ENCODE measurements at places on chromosomes 6 and 20. TPM values are rescaled to one million over a fixed set of nuclear protein-coding genes. Genes with fewer than 3 reads are reported as not detected.

DNA sequence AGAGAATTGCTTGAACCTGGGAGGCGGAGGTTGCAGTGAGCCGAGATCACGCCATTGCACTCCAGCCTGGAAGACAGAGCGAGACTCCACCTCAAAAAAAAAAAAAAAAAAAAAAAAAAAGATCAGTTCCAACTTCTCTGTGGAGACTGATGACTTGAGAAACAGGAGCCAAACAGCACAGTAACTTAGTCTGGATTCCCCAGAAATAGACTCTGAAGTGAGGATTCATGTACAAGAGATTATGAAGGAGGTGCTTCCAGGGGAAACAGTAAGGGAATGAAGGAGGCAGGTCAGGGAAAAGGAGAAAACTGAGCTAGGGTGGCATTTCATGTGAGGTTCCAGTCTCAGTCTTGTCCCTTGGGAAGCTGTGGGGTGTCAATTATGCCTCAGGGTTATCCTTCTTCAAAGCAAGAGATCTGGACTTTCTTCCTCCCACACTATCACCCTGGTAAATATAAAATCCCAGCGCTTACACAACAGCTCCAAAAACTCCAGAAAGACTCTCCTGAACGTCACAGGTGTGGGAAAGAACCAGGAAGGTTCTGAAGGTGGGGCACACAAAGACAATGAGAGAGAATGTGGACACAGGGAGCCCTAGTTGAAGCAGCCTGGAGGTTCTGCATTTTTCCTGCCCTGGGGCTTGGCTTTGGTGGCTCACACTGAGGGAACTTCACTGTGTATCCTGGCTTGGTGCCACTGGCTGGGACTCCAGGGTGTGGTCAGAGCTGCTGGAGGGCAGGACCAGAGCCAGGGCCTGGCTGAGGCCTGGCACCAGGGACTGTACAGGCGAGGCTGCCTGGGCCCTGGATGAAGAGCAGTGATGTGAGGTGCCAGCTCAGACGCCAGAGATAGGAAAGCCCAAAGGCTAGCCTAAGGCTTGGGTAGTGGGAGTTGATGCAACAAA is 46.8 kb downstream of the PCNA start:
- peak; percentile 92 for ATAC-seq

GRCh38 chr20:4415281-4415680 is 306.4 kb upstream of the PRND start:
- no peak for ATAC-seq

GRCh38 chr6:7163661-7164071 is 55.9 kb downstream of the RREB1 start:
- ATAC-seq, result no peak

DNA sequence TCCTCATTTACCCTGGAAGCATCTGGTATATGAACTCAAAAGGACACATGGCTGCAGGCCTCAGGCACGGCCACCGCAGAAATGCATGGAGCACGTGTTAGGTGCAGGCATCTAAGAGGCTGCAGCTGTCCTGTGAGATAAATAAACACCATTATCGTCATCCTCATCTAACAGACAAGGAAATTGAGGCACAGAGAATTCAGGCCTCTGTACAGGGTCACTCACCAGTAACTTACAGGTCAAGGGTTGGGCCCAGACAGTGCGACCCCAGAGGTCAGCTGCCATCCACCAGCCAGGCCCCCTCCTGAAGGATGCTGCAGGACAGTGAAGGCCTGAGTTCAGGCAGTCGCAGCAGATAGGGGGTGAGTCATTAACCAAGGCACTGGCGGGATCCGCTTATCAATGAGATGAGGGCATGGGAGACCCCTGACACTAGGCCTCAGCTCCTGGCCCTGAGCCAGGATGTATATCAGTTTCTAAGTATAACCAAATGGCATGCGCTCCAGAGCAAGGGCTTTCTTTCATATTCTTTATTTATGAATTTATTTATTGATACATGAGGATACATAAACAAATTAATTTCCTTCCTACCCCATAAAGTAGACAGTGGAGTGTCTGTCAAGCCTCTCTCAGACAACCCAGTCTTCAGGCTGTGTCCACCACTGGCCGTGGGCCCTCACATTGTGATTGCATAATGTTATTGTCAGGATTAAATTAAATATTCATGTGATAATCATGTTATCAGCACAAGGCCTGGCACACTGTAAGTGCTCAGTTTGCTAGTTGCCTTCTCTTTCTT is 316.9 kb downstream of the QKI start:
- ATAC-seq, result no peak

DNA sequence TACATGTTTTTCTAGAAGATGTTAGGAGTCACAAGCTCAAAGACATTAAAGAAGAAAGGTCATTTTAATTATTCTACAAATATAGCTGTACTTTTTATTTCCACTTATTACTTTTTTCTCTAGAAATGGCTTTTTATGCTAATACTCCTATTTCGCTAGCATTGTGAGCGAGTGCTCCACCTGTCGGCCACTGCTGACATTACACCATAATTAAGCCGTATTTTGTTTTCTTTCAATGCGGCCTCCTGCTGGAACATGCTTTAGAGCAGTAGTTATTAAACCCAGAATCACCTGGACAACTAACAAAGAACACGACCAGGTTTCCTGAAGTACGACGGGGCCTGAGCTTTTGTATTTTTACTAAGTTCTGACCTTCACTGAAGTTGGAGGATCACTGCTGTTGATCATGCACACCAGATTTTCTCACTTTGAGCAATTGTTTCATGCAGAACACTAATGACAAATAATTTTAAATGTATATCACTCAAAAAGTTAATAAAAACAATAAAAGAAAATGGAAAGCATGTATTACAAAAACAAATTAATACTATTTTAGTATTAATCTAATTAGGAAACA is 74.1 kb upstream of the PAK5 start:
- no peak for ATAC-seq

DNA sequence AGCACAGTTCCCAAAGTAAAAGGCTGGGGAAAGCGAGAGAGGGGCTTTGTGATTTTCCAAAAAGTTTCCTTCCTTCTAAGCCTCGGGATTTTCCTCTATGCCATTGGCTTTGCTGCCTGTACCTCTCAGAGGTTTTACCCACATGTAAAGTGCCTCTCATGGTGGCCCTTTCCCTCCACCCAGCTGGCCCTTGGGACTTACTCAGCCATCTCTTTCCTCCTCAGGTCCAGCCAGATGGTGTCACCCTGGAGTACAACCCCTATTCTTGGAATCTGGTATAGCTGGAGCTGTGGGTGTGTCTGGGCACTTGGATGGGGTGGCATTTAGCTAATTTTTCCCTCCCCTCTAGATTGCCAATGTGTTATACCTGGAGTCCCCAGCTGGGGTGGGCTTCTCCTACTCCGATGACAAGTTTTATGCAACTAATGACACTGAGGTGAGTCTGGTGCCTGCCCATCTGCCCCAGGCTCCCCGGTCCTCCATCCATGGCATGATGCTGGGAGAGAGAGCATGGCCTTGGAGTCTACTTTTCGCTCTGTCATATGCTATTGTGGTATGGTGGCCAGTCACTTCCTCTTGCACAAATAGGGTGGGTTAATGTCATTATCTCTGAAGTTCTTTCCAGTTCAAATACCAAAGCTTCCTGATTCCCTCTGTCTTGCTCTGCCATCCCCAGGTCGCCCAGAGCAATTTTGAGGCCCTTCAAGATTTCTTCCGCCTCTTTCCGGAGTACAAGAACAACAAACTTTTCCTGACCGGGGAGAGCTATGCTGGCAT is 1.1 kb downstream of the CTSA start:
- no peak for ATAC-seq

- ATAC-seq, result no peak
Measured at GRCh38 chr6:3506751-3507383, 50.0 kb upstream of the SLC22A23 start.

DNA sequence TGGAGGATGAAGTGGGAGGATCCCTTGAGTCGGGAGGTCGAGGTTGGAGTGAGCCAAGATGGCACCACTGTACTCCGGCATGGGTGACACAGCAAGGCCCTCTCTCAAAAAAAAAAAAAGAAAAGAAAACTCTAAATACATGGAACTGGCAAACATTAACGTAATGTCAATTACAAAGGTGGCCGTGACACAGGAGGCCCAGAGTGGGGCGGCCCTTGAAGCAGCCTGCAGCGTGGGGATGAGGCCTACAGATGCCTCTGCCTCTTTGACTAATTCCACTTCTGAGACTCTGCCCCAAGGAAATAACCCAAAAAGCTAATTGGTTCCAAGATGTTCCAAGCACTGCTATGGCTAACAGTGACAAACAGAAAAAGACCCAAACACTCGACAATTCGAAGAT is 21.2 kb downstream of the ZBTB46 start:
- ATAC-seq, result no peak

GRCh38 chr6:137353842-137354397 is 134.7 kb upstream of the IFNGR1 start:
- no peak for ATAC-seq

GRCh38 chr6:40342723-40343122 is 244.4 kb downstream of the LRFN2 start:
- ATAC-seq, result no peak

- no peak for ATAC-seq
Measured at GRCh38 chr6:50030777-50031562, 9.2 kb upstream of the DEFB110 start.

DNA sequence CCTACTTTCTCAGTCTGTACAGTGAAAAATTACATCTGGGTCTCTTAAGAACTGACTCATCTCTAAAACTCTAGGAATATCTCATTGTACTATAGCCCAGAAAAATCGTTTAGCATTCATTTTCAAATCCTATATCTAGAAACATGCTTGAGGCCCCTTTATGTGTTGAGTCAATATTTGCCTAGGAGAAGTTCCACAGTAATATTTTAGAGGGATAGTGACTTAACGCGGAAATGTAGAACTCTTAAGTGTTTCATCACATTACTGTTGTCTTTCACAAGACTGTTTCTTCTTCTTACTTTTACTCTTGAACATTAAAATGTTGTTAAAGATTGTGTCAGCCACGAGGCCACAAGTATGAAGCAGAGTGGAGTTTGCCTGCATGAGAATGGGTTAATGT is 23.0 kb upstream of the MYLIP start:
- ATAC-seq, result no peak

DNA sequence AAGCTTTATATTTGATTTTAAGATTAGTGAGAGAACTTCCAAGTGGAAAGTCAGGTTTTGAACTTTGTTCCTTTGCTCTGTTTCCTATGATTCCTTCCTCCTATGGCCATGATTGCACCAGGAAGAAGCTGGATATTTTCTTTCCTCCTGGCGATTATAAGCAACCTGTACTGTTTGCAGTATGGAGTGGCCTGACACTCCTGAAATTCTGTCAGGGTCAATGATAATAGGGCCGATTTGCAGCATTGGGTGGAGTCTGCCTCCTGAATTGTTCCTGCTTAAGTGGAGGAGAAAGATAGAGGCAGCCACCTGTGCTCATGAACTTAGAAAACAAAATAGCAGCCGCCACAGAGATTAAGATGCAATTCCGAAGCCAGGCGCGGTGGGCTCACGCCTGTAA is 9.8 kb upstream of the FAM217A start:
- no peak for ATAC-seq

DNA sequence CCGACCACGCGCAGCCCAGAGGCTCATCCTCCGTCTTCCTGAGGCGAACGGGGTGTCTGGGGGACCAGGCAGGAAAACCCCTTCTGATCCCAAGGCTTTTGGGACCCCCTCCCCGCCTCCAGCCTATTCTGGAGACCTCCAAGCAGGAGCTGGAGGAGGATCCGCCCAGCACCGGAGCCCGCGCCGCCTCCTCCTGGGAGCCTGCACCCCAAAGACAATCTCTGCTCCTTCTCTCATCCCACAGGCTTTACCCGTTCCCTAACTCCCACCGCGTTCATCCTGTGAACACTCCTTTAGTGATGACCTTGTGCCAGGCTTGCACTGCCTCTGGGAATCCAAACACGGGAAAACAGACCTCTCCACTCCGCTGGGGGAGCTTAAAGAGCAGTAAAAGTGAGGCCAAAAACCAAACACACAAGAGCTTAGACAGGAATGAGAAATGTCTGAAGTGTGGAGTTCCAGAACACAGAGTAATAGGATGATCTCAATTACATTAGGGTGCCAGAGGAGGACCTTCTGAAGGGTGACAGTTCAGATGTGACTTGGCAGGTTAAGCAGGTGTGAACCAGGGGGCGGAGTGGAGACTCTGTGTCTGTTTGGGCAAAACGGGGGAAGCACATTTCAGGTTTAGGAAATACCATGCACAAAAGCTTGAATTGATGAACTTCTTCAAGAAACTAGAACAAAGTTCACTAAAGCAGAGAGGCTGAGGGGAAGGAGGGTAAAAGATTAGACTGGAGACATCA is 7.6 kb downstream of the HLA-DRB5 start:
- ATAC-seq, result no peak

GRCh38 chr20:45012682-45013302 is 46.5 kb downstream of the STK4 start:
- ATAC-seq, result no peak

DNA sequence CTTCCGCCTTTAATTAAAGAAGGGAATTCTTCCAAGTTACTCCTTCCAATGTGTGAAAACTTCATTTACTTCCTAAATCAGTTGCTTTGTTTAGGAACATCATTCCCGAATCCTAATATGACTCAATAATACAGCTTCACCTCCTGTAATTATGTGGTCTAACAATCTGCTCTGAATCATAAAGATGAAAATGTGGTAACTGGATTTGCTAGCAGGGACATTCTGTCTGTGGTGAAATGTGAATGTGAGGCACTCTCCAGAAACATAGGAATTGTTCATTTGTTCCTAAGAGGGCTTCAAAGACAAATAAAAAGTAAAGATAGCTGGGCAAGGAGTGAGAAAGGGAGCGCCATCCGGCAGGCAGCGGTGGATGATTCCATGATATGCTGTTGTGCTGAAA is 678.1 kb downstream of the KIF16B start:
- no peak for ATAC-seq

DNA sequence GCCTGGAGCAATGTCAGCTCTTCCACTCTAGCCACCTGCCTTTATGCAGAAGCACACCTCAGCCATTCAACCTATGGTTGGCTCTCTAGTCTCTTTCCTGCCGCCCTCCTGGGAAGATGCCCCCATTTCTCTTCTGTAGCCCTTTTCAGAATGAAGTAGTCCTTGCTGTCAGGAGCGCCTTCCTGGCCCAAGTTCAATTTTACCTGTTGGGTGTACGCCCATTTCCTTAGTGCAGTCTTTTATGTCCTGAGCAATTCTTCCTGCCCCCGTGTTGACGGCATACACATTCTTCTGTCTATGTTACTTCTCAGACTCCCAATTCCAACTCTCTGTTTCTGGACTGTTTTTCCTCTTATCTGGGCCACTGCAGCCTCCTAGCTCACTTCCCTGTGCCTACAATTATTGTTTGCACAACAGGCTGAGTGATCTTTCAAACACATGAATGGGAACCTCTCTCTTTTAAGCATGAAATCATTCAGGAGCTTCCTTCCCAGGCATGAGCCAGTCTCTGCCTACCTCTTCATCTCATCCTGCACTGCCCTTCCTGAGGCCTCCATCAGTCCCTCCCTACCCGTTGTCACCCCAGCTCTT is 389.2 kb downstream of the CD83 start:
- no peak for ATAC-seq

Gene RBCK1
- total RNA-seq, result 79.2 TPM

Gene ZNF322
- 24.7 TPM for total RNA-seq

Gene FAM229B
- total RNA-seq, result 10.1 TPM

Gene KCNB1
- 26.3 TPM for total RNA-seq

Gene SDC4
- 75.1 TPM for total RNA-seq

Gene RGS17
- total RNA-seq, result not detected

Gene HNF4A
- not detected for total RNA-seq

Gene MAP7
- total RNA-seq, result 1.1 TPM

Gene OOEP
- not detected for total RNA-seq

Gene HLA-DQA1
- total RNA-seq, result 7.8 TPM

Measured in gastroesophageal sphincter (tissue), 4 donors.